Activated CD8-positive, alpha-beta memory T cell treated with anti-CD3 and anti-CD28 coated beads for 4 hours (primary cell): ENCODE measurements at places on chromosomes 12 and 14.

GRCh38 chr14:60757567-60758002, 23.0 kb downstream of the MNAT1 start:
- no peak for DNase-seq

DNA sequence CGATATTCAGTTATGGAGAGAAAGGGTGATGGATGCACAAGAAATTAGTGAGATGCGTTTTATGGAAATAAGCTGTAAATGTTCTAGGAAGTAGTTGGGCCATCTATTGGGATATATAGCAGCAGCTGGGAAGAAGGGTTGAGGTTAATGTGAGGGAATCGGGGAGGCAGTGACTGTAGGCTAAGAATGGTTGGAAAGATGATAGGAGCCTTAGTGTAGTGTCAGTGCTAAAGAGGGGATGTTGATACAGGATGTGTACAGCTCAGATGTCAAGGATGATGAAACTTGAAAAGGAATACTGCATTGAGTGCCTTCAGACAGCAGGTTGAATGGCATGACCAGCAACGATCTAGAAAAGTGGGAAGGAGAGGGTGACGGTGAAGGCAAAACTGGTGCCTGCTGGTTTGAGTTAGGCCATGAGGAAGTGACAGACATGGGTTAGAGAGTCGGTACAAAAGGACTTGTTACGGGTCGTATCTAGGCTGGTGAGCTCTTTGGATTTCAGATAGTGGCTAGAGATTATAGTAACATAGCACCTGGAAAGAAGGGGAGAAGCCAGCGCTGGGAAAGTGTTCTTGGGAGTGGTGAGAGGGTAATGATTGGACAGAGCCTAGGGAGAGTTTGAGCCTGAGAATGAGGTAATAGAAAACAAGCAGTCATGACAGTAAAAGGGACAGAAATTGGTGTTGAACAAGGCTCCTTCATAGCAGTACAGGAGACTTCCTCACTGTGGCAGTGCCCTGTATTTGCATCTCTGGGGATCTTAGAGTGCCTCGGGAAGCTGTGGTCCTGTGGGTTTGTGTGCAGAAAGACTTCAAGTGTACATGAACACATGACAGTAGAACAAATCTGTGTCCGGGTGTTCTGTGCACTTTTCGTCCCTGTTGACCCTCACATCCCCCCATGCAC, 9.6 kb downstream of the MARS1 start:
- no peak for DNase-seq

GRCh38 chr14:42070031-42070430, 463.4 kb downstream of the LRFN5 start:
- DNase-seq = no peak

DNA sequence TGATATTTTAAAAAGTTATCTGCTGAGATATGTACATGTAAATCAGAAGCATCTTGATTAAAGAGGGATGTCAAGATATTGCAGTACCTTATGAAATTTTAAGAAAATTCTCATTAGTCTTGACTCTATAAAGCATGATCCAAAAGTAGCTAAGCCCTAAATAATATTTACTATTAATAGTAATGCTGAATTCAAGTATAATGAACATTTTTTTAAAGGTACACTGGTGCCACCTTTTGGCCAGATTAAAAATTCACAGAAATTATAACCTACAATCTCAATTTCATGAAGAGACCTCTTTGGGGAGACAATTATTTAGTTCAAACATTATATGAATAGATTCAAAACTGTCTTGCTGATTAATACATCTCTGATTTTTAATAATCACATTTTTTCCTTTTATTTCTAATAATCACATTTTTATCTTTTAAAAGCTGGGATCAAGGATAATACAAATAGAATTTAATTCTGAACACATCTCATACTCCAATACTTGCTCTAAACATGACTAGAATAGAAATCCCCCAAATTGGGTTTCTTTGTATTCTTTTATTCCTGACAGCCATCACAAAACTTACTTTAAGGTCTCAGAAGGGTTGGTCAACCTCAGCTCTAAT, 13.4 kb downstream of the AKAP5 start:
- DNase-seq = no peak

DNA sequence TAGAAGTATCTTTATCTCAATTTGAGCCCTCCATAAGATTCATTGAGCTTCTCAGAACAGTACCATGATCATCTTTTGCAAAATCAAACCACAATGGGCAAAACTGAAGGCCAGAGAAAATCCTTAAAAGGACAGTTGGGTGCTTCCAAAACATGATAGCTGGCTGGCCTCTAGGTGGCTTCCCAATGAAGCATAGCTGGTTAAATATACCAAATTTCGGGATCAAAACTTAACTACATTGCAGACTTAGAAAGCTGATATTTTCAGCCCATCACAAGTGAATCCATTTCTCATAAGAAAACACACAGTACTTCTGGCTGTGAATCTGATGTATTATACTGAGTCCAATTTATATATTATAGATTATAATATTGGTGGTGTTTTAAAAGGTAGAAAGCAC, 15.3 kb upstream of the PIK3C2G start:
- no peak for DNase-seq

GRCh38 chr14:50635141-50635540, 33.0 kb downstream of the SAV1 start:
- no peak for DNase-seq

DNA sequence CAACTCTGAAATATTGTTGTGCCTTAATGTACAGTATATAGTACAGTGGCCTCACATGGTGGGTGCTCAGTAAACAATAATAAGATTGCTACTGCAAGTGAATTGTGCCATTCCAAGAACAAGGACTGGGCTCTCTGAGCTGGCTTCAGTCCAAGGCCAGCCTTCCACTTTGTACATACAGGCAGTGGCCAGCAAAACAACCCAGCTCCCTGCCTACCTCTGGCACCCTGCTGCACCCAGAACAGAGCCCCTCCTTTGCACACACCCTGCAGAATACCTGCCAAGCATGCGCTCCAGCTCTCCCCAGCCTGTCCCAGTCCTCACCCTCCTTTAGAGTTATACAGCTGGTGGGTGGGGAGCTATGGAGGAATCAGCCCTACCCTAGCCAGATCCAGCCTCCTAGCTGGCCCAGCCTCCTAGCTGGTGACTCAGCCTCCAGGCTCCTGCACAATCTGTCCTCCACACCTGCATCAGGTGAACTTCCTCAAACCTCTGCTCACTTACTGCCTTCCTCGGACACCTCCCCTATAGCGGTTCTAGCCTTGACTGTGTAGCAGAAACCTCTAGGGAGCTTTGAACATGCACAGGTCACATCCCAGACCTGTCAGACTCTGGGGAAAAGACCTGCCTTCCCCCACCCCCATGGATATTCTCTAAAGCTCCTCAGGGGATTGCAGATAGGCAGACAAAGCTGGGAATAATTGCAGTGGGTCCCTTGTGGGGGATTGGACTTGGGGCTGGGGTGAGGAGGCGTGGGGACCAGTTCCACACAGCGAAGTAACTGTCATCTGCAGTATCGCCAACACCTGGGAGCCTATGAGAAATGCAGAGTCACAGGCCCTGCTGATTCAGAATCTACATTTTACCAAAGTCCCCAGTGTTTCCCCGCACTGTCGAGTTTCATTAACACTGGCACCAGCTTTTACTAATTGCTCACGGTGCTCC, 17.9 kb downstream of the ZDHHC22 start:
- no peak for DNase-seq

- no peak for DNase-seq
These were observed 106.1 kb downstream of the DPF3 start for GRCh38 chr14:72787841-72788240.
